ENCODE measurements at places on chromosomes 3 and 15.
A peak's percentile ranks its signal among the peaks of the same experiment; 100 is the strongest.

DNA sequence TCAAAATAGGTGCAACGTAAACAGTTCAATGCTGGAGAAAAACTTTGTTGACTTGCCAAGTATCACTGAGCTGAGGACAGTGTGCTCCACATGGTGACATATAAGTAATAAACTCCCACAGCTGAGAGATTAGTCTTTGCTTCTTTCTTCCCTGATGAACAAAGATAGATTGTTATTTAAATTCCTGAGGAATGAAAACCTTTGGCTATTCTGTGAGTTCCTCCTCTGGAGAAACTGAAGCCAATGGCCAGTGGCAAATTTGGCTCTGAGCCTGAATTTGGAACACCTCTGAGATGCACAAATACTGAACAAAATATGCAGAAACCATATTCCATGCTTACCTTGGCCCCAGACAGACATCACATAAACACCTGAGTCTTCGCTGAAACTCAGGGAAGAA lies 63.3 kb downstream of the RPL22L1 start:
- DNase-seq: no peak

DNA sequence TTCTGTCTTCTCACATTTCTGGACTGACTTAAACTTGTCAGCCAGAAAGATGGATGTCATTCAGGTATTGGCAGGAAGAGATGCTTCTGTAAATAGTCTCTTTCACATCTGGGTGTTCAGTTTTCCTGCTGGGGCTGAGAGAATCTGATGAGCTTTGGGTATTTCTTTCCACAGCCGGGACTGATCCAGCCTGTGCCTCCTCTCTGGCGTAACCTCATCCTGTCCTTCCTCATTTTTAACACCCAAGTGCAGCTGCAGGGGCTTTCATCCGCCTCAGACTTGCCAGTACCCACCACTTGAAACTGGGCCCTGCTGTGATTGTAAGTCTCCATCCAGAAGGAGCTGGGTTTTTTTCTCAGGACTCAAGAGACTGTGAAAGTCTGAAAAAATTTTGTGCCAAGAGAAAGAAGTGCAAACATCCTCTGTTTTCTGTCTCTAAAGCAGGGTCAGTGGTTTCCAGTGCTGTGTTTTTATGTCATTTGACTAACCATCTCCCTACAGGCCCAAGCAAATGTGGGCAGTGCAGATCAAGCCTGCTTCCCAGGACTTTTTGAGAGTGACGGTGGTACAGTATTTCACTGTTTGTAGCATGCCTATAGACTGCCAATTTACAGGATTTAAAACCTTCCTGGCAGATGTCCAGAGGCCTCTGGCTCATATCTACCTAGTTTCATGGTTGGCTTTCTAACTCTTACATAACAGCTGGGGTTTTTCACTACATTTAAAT lies 342.7 kb downstream of the PTPRG start:
- DNase-seq: peak; percentile 14

DNA sequence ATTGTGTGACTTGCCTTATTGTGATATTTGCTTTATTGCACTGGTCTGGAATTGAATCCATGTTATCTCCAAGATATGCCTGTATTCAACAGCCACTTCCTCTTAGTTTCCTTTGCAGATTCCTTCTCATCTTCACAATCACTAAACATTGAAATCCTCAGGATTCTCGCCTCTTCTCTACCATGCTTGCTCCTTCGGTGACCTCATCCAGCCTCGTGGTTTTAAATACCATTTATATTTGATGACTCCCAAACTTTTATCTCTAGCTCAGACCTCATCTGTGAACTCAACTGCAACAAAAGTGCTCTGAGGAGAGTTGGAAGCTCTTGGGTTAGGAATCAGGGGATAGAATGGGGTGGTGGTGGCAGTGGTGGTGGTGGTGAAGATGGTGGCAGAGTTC lies 19.9 kb downstream of the POLR2M start:
- DNase-seq: no peak

GRCh38 chr15:33547876-33548275 lies 237.1 kb downstream of the RYR3 start:
- DNase-seq: no peak

- no peak for DNase-seq
These were observed 125.6 kb downstream of the CD47 start for GRCh38 chr3:107965136-107965655.

- DNase-seq: no peak
These were observed 39.6 kb upstream of the GYG1 start for GRCh38 chr3:148951599-148952361.

GRCh38 chr15:66852064-66852905 lies 150.2 kb downstream of the SMAD6 start:
- DNase-seq: no peak

- no peak for DNase-seq
These were observed 11.8 kb upstream of the CCR8 start for GRCh38 chr3:39317571-39318169.

DNA sequence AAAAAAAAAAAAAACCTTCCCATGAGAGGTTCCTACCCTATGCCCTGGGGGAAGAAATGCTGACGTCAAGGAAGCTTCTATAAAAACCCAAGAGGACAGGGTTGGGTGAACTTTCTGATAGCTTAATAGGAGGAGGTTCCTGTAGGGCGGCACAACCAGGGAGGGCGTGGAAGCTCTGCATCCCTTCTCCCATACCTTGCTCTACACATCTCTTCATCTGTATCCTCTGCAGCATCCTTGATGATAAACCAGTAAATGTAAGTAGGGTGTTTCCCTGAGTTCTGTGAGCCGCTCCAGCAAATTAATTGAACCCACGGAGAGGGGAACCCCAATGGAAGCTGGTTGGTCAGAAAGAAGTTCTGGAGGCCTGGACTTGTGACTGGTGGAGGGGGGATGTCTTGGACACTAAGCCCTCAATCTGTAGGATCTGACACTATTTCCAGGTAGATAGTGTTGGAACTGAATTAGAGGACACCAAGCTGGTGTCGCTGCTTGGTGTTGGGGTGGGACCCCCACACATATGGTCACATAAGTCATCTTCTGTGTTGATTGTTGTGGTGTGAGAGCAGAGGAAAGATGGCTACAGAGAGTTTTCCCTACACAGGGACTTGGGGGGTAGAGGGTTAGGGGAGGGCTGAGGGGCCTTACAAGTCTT lies 91.5 kb downstream of the ST6GAL1 start:
- no peak for DNase-seq

- DNase-seq: no peak
These were observed 61.9 kb downstream of the WHAMM start for GRCh38 chr15:82871358-82871757.

GRCh38 chr3:71444028-71444860 lies 139.3 kb downstream of the FOXP1 start:
- DNase-seq: peak; percentile 72

DNA sequence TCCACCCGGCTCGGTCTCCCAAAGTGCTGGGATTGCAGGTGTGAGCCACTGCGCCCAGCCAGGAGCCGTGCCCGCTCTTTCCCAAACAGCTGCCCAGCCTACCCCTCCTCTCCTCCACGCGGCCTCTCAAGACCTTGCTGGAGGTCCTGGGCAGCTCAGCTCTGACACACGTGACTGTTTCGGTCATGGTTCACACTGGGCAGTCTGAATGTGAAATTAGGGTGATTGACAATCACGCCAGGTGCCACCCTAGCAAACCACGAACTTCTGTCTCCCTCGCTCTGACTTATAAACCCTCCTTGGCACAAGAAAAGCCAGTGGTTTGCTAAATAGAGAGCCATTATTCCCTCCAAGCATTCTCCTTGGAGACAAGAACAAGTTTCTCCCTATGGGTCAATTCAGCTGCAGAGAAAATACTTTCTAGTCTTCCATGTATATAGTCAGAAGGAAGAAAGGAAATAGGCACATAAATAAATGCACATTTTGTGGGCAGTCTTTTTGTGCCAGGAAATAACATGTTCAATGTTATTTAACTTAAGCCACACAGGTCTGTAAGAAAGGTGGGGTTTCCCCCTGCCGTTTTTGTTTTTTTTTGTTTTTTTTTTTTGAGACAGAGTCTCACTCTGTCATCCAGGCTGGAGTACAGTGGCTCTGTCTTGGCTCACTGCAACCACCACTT lies 121.9 kb upstream of the MEF2A start:
- no peak for DNase-seq

- no peak for DNase-seq
These were observed 80.8 kb upstream of the IL12A start for GRCh38 chr3:159907828-159908227.

DNA sequence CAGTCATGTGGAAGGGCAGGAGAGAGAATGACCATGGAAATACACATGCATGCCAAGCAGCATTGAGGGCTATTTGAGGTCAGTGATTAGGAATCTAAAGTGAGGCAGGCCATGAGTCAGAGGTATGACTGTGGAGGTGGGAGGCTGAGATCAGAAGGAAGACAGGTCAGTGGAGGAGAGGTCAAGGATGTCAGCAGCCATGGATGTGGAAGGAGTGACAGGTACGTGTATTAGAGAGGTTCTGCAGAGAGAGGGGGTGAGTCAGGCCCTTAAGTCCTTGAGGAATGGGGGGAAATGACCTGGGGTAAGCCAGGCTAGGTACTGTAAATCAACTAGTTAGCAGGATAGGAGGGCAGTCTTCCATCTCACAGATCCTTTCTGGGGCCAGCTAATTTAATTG lies 166.6 kb downstream of the ANO10 start:
- no peak for DNase-seq

DNA sequence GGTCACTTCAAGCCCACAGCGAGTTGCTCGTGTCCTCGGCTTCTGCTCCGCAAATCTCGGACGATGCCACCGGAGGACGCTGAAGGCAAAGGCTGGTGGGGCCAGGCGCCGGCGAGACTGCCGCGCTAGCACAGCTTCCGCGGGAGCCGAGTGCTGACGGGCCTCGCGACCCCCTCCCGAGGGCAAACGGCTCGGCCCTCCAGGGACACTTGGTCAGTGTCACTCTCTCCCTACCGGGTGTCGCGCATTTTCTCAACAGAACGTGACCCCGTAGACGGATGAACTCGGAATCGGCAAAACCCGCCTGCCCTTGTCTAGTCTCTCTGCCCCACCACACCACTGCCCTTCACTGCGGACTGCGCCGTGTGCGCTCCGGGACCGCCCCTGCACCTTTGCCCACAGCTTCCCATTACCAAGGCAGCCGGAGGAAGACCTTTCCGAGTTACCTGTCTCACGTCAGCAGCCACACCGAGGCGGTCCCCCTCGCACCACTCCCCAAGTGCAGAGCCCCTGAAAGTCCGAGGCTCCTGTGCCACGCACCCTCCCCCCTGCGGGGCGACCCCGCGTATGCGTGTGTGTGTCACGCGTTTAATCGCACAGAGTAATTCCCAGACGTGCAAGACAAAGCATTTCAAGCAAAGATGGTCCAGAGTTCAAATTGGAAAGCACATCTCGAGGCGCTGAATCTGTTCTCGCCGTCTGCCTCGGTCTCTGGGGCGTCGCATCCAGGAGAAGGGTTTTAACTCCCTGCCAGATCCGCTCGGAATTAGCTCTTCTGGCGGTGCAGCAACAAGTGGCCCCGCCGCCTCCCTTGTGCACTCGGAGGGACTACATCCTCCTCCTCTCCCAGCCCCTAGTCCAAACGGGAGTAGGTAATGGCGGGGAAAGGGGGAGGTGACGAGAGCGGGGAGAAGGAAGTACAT lies 245.0 kb upstream of the TOPAZ1 start:
- peak; percentile 65 for DNase-seq

- no peak for DNase-seq
These were observed 4.6 kb downstream of the TIMP4 start for GRCh38 chr3:12154151-12154550.

Measured in BE2C (cell line).